SW 1271 (cell line): ENCODE measurements at places on chromosomes 4 and X.

- DNase-seq: no peak
Observed at GRCh38 chr4:72022553-72022952, 9.2 kb upstream of the NPFFR2 start.

DNA sequence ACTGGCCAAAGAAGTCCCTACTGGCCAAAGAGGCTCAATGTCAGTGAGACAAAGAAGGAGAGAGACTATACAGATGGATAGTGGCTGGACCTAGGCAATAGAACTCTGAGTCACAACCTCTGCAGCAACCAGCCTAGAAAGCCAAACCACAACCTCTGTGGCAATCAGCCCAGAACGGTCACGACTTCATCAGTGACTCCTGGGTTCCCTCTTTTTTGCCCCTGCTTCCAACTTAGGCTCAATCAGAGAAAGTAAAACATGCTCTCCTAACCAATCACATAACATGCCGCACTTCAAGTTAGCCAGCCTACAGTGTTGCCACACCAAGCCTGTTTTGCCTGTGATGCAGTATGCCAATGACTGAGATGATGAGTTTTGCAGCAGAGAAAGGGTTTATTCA, 203.4 kb downstream of the ANAPC10 start:
- no peak for DNase-seq

DNA sequence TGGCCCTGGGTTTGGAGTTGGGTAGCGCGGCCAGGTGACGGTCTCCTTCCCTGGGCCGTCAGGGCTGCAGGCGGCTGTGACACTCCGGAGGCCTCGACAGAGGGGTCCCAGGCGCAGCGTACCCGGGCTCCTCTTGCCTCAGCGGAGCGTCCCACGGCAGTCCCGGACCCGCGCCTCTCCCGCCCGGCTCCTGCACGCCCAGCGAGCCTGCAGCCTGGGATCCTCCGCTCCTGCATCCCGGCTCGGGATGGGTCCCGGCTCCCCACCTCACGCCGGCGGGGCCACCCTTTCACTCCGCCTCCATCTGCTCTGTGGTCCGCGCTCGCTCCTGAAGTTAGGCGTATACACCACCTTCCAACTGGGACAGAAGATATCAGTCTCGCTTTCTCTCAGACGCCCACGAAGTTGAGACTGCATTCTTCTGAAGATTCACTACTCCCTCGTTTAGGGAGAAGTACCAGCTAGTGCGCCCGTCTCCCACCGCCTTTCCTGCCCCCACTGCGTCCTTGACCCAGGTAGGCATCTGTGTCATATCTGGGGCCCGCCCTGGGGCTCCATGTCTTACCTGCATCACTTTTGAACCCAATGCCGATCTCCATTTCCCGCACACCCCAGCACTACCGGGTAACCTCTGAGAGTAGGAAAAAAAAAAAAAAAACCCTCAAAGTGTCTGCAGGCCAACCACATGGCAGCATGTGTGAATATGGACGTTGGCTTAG, 32.3 kb upstream of the KDR start:
- DNase-seq: no peak

DNA sequence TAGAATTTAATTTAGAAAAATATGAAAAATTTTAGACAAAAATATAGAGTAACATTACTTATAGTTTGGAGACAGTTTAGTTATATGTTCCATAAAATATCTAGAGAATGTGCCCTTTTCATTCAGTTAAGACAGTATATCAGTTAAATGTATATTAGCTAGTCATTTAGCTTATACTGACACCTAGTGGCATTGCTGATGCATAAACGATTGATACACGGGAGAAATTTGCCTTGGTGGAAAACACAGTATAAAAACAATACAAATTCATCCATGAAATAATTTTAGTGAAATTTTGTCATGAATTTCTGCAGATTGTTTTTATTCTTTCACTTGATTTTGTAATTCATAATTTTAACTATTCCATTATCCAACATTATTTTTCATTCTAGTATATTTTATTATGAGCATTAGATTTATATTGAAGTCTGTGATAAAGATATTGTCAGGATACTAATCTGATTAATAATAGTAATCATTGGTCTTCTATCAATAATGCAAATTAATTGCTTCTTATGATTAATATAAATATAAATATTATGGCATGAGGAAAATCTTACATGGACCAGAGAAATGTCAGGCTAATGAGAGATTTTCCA, 219.0 kb downstream of the TLL1 start:
- DNase-seq: no peak

GRCh38 chr4:188316391-188316790, 177.2 kb downstream of the TRIML1 start:
- no peak for DNase-seq

DNA sequence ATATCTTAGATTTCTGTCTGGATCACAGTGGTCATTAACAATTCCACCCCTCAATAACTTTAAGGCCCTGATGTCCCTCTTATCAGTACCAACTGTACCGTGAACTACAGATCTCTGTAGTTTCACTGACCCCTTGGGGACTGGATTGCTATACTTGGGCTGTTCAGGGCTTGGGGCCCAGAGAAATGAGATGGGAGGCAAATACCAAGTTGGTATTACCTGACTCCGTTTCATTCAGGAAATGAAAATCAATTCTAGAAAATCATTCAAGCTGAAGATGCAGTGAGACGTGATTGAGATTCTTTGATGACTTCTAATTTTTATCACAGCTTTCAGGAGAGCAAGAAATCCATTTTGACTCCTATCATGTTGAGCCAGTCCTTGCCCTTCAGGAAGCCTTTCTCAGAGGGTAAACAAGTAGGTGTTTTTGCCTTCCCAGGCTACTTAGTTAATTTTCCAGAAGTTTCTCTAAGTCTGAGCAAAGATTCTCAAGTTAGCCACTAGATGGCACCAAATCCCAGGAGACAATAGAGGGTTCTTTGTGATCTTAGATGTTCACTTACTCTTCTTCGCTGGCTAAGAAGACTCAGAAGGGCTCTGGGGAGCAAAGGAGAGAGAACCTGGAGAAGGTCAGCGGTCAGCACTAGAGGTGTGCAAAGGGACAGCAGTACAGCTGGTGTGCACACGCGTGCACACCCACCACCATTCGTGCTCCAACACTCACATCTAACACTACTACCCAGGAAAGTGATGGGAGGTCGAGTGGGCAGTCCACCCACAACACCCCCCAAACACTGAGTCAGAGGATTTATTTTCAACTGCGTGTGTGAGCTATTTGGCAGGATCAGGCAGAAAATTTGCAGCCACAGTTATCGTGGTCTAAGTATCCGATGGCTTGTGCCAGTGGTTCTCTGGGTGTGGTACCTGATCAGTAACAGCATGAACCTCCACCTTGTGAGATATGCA, 7.4 kb downstream of the HNRNPH2 start:
- no peak for DNase-seq

- no peak for DNase-seq
Observed at GRCh38 chr4:55154933-55155332, 29.5 kb upstream of the KDR start.

GRCh38 chrX:70480660-70481018, 36.0 kb downstream of the DLG3 start:
- no peak for DNase-seq

GRCh38 chrX:54695231-54695630, 102.8 kb downstream of the ITIH6 start:
- DNase-seq: no peak

- no peak for DNase-seq
Observed at GRCh38 chr4:96149894-96150293, 310.0 kb downstream of the PDHA2 start.

GRCh38 chr4:182554736-182555135, 311.5 kb downstream of the TENM3 start:
- no peak for DNase-seq

DNA sequence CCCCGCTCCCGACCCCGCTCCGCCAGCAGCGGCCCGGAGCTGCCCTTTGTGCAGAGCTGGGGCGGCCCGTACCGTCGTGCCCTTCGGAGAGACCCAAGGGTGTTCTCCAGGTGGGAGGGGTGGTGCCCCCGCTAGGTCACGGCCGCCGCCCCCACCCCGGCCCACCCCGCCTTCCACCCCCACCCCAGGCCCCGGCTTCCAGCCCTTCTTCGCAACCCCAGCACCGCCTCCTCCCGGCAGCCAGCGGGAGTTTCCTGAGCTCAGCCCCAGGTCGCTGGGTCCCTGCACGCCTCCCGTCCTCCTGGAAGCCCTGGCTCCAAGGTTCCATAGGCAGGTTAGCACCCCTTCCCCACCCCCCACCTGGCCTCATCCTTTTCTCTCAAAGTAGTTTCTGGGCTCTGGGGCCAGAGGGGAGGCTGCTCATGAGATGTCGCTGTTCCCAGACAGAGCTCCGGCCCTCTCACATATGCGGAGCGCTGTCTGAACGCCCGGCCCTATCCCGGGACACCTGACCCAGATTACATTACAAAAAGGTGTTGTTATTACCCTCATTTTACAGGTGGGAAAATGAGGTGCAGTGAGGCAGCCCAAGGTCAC, 25.2 kb upstream of the FGFR3 start:
- no peak for DNase-seq

GRCh38 chr4:181731900-181732299, 511.3 kb upstream of the TENM3 start:
- DNase-seq: no peak

DNA sequence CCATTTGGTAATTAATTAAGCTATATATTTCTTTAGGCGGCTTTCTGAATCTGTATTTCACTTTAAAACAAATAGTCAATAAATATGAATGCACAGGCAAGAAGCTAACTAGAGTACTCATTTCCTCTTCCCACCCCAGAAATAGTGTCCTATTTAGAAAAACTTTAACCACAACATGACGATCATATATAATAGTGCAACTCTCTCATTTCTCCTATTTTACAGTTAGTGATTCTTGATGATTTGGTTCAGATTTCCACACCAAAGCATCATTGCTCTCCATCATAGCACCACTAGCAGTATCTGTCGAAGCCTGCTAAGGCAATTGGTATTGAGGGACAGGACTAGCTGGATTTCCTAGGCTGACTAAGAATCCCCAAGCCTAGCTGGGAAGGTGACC, 184.0 kb upstream of the GALNTL6 start:
- no peak for DNase-seq

- DNase-seq: no peak
Observed at GRCh38 chr4:2741626-2742025, 14.5 kb downstream of the TNIP2 start.

- DNase-seq: no peak
Observed at GRCh38 chrX:70453024-70453618, 8.5 kb downstream of the DLG3 start.

GRCh38 chr4:17934286-17934685, 87.3 kb downstream of the LCORL start:
- no peak for DNase-seq

DNA sequence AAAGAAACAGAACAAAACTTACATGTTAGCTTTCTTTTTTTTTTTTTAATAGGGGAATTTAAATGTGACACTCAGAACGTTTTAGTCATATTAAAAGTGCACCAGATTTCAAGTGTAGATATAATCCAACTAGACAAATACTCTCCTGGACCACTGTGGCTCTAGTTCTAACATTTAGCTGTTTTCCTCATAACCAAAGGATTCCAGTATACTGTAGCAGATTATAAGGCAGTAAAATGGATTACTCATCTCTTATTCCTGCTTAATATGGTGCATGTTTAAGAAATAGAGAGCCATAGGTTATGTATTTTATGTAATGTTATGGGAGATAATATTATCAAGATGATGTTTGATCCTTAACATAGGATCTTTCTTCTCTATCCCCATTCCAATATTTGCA, 1339.5 kb upstream of the AGA start:
- DNase-seq: no peak

- DNase-seq: no peak
Observed at GRCh38 chrX:107429090-107429489, 20.4 kb upstream of the FRMPD3 start.

DNA sequence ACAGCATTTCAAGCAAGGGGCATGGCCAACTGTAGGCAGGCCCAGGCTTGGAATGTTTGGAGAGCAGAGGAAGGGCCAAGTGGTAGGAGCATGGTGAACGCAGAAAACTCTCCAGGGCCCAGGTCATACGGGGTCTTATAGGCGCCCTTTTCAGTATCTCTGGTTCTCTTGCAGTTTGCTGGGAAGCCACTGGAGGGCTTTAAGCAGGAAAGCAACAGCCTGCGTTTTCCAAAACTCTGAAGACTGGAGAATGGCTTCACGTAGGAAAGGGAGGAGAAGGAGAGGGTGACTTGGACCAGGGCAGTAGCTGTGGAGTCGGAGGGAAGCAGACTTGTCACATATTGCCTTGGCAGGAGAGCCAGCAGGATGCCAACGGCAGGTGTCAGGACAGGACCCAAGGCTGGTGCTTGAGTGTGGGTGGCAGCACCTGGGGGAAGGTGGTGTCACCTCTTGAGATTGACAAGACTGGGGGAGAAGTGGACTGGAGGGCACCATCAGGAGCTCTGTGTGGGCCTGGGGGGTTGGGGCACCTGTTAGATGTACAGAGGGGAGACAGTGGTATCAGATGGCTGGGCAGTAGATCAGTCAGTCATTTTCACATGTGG, 21.9 kb downstream of the TKTL1 start:
- no peak for DNase-seq

DNA sequence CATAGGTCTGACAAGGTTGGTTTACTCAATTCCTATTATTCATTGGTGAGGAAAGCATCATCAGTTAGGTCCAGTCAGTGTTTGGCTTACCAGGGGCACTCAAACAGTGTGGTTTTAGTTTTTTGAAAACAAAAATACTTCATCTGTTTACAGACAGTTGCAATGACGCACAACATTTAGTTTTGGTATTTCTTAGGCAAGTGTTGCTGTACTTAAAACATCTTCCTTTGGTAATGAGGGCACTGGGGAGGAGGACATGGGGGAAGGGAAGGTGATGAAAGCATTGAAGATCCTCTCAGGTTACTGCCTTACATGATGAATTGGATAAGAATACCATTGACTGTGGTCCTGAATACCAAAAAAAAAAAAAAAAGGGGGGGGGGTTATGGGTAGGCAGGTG, 93.7 kb upstream of the MAOA start:
- no peak for DNase-seq

- no peak for DNase-seq
Observed at GRCh38 chr4:180578175-180578574, 1665.0 kb upstream of the TENM3 start.

GRCh38 chr4:188196134-188196735, 57.0 kb downstream of the TRIML1 start:
- DNase-seq: no peak

DNA sequence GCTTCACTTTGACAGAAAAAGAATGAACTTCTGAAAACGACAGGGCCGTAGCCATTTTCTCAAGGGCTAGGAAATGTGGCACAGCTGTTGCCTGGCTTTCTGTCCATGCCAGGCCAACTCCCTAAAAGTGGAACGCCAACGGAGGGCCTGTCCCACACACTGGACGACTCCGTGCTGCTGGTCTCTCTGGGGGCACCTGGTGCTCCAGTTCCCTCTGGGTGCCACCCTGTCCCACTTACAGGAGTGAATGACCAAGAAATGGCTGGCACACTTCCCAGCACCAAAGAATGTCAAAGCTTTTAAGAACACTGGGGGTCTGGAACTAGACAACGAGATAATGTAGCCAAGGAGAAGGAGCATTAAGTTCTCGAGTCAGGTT, 40.9 kb downstream of the GATB start:
- DNase-seq: no peak

DNA sequence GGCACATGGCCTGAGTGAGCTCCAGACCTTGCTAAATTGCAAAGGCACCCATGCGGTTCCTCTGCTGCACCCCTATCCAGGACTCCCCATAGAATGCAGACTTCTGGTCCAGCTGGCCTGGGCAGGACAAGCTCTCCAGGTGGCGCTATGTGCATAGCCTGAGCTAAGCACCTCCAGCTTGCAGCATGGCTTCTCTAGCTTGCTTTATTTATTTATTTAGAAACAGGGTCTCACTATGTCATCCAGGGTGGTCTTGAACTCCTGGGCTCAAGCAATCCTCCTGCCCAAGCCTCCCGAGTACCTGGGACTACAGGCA, 5.5 kb upstream of the WFS1 start:
- DNase-seq: peak; percentile 20
